Activated CD4-positive, alpha-beta memory T cell treated with anti-CD3 and anti-CD28 coated beads for 36 hours (primary cell): ENCODE measurements at places on chromosomes 1 and 21.

DNA sequence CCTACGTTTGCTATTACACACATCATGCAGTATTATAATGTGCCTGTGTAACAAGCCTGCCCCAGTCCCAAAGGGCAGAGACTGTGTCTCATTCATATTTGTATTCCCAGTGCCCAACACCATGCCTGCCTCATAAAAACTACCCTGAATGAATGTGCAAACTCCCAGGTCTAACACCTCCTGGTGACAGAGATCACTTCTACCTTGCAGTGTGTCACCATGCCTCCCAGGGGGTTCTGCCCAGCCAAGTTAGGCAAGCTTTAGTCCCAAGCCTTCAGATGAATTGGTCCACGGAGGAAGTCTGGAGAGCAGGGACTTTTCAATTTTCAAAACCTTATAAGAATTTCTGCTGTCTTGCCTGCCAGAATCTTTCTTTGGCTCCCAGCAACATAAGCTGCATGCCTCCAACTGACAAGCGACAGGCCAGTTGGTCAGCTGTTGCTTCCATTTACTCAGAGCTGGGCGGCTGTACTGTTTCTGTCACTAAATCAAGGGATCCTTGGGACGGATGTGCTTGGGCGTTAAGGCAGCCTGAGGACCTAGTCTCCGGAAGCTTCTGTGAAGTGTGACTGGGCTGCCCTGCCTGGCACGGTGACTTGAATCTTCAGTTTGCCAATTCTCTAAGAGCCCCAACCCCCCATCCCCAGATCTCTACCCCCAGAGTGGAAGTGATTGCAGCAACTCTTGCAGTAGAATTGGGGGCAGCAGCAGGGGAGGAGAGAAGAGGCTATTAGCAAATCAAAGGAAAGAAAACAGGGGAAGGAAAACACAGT is 1.2 kb downstream of the RXRG start:
- DNase-seq, result peak; percentile 17

GRCh38 chr1:205936846-205937586 is 6.2 kb downstream of the SLC26A9 start:
- DNase-seq, result no peak

DNA sequence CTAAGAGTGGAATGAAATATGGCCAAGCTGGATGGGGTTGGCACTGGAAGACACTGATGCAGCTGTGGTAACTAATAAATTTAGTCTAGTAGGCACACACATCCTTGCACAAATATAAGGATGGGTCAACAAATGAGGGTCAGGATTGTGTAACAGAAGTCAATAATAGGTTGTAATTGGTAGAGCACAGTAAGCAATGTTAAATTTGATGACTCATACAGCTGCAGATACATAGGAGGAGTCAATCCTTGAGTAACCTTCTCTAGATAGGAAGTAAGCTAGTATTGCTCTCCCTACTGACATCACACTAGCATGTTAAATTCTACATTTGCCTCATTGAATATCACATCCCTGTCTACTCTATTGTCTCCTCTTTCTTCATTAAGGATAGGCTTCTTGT is 332.1 kb downstream of the PTPRC start:
- no peak for DNase-seq

DNA sequence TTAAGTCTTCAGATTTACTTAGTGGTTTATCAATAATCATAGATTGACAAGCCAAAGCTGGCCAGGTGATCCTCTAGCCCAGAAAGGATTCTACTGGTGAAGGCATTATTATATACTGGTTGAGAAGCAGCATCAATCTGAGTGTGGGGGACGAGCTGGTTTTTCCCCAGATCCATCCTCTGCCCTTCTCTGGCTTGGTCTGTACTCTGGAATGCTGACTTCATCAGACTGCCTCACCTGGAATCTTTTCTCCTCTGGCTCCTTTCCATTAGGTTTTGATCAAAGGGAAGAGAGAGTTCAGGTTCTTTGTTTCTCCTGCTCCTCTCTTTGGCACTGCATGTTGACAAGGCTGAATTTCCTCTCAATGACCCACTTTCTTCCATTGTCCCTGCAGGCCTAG is 93.9 kb downstream of the KCTD3 start:
- DNase-seq, result no peak

DNA sequence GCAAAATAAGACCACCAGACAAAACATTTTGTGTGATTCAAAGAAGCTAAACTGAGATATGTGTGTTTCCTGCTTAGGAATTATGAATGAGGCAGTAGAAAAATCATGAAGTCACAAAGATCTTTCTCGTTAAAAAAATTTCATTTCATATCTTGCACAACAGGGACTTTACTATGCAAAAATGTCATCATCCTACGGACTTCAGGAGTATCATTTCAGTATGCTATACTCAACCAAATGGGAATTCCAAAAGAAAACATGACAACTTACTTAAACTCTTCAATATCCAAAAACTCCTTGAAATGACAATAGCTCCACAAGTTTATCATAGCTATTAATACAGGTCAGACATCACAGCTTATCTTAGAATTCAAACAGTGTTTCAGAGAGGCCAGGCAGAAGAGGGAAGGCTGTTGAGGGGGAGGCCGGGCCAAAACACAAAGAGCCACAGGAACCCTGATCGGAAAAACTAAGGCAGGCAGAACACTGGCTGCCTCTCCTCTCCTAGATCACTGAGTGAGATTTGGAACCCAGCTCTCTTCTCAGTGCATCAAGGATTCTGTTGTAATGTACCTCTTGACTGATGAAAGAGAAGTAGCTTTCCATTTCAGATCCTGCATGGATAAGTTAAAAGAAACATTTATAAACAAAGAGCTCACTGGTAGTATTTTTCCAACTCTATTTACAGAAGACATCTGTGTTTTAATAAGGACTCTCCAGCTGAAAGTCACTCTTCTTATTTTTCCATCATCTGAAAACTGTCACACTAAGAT is 66.9 kb downstream of the TESK2 start:
- no peak for DNase-seq

GRCh38 chr1:157831968-157832626 is 9.5 kb downstream of the CD5L start:
- DNase-seq, result no peak

DNA sequence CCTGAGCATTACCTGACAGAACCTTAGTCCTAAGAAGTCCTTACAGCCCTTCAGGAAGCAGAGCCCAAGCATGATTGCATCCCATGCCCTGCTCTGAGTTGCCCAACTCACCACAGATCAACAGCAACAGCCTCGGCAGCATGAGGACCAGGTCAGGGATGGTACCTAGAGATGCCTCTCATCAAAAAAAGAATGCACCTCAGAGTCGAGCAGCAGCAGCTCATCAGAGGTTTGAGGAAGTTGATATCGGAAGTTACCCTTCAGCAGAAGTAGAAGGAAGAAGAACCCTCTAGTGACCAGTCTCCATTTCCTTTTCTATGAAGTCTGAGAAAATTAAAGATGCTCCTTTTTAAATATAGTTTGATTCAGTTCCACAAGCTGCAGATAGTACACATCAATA is at the start of gene FCRL1:
TSS of gene FCRL1 (minus strand) at position 225 of the 400 bp plus-strand sequence. CDS start at position 142, 83 bp downstream.
- no peak for DNase-seq

DNA sequence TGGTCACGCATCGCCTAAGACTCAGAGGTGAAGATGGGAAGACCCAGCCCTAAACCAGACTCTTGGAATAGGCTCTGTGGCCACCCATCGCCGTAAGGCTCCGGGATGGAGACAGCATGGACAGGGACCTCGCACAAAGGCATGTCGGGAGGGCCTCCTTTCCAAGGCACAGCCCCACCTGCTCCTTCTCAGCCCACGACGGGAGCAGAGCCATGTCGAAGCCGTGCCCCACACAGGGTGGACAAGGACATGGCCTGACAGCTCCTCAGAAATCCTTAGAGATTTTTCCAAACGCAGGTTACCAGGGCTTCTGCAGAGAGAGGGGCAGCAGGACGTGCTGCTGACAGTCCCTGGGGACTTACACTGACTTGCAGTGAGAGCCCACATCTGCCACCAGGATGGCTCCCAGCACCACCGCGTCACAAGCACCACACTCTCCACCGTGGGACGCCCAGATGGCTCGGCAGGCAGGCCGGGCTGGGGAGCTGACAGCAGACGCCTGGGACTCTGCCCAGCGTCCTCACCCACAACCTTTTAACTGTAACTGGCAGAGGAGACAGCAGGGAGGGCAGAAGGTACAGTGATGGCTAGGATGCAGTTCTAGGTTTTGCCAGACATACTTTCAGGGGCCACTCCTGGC is 12.0 kb downstream of the SSU72 start:
- DNase-seq, result no peak

DNA sequence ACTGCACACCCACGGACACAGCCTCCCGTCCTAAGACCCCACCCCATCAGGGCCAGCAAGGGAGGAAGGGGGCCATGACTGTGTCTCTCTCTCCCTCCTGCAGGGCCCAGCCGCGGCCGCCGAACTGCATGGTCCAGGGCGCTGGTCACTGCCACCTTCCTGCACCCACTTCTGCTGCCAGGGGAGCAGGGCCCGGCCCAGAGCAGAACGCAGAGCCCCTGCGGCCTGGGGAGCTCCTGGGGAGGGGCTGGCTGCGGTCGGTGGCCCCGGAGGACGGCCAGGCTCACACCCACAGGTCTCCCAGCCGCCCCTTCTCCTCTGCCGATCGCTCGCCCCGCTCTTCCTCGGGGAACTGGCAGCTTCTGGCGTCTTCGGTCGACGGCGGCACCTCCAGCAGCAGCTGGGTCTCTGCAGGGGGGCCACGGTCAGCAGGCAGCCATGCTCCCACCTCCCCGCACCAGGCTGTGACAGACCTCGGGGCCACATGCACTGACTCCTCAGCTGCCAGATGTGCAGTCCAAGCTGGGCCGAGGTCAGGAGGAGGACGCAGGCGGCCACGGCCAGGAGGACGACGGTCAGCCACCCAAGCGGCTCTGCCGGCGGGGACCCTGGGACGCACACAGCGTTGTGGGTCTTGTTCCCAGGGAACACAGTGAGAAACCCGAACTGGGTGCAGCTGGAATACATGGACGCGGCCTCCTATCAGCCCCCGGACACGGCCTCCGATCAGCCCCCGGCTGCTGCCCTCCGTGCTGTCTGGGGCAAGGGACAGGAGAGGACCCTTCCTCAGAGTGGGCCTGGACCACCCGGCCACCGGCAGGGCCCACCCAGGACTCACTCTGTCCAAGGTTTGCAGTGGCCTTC is 2.6 kb downstream of the TNFRSF18 start:
- peak; percentile 9 for DNase-seq

DNA sequence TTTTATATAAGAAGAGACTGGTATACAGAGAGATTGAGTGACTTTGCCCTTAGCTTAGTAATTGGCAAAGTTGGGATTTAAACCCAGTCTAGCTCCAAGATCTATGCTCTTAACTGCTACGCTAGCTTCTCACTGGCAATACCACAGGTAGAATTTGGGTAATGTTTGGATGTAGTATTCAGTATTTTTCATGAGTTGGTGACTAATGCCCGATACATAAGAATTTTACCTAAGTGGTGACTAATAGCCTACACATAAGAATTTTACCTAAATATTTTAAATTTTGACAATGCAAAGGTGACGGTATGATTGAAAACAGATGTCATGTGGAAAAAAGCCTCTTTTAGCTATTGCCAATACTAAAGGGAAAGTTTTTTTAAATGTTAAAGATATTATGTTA is 24.3 kb downstream of the GPSM2 start:
- DNase-seq, result no peak

- DNase-seq, result no peak
These were observed 16.0 kb downstream of the ARV1 start for GRCh38 chr1:230994860-230995259.

- peak; percentile 90 for DNase-seq
These were observed at the start of gene KCNH1 for GRCh38 chr1:211133836-211134669. Gene KCNH1 (minus strand): TSS chr1:211134148. CDS start chr1:211133945, 203 bp downstream.

GRCh38 chr1:32967888-32968568 is 3.4 kb upstream of the RNF19B start:
- no peak for DNase-seq

DNA sequence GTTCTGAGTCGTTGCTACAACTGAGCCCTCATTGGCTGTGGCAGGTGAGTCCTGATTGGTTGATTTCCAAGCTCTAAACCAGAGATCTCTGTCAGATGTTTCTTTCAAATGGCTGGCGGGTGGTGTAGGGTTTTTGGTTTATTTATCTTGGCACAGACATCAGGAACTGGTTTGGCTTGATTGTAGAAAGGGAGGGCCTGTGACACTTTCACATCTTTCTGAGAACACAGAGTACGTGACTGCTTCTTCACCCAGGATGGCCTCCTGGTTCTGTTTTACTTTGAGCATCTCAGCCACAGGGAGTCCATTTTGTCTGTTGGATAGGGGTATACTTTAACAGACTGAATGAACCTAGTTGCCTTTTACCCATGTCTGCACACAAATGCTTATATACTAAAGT is 89.4 kb upstream of the GPR52 start:
- no peak for DNase-seq

DNA sequence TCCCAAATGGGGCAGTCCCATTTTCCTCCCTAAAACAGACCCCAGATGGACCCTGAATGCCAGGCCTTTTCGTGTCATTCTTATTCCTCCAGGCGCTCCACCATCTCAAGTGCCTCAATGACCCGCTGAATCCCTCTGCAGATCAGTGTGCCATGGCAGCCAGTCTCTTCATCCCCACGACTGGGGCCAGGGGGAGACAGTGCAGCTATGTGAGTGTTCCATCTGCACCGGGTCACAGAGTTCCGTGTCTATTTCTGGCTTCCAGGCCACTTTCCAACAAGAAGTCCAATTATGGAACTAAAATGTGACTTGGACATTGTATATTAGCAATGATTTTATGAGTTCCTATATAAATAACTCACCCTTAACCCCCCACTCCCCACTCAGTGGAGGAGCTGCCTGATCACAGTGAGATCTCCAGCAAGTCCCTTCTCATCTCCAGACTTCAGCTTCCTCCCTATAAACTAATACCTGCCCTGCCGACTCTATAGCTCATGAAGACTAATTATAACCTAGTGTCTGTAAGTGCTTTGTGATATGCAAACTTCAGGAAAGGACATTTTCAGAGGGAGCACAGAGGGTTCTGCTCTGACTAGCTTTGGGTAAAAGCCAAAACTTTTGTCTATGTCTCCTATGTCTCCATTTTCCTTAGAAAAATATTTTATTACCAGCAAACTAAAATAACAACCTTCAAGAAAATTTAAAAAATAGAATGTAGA is 56.3 kb upstream of the NFASC start:
- DNase-seq, result no peak

DNA sequence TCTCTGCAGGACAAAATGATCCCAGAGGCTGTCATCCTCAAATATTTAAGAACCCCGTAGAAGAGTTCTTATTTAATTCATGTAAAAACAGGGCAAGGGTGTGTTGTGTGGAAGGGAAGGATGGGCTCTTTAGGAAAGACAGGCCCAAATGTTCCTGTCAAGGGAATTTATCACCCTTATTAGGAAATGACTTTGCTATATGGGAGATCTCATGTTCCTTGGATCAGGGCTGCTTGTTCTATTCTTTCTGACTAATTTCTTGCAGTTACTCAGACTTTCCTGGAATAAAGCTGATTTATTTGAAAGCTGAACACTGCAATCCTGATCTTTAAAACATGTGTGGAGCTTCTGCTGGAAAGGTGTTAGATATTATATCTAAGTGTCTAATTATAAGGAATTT is 72.8 kb downstream of the SELENOF start:
- DNase-seq, result no peak

- DNase-seq, result no peak
These were observed 148.7 kb downstream of the NR5A2 start for GRCh38 chr1:200176181-200176580.

DNA sequence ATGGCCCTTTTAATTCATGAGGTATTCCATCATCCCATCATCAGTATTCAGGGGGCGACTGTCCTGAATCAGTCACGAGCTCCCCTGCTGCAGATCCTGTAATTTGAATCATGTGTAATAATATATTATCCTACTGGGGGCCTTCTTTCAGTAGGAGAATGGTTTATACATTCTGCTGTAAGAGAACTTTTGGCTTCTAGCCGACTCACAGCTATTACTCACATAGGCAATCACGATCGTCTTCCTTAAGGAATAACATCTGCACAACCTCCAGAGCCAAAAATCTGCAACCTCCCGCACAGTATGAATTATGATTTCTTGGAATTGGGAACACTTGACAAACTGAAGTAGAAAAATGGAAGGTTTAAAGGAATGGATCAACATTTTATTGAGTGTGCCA is 343.0 kb downstream of the USP25 start:
- no peak for DNase-seq
